ENCODE measurements at places on chromosomes 5 and 9.

DNA sequence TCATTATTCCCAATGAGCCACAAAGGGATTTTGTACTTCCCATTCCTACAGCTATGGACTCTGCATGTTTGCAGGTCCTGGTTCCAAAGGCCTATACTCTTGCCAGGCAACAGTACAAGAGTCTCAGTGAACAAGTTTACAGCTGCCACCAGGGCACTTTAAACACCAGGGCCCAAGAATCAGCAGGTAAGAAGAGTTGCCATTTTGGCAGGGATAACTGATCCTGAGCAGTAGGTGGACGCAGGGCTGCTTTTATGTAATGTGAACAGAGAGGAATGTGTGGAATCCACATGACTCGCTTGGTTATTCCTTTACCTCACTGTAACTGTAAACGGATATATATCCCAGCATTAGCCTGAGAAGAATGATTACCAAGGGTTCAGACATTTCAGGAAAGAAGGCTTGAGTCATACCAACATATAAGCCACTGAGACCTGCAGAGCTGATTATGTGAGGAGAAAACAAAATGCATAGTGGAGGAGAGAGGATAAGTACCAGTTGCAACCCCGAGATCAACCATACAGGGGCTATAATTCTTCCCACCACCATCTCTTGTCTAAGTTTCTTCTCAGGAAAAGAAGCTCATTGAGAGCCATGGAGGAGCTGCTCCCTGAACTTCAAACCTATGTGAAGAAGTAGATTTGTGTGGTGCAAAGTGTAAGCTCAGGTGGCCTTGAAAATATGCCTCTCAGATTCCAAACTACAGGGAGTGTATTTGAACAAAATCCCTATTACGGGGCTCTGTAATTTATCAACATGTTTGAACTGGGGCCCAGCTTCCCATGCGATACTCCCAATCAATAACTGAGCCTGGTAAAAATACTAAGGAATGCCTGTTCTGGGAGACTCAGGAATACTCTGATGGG lies 24.6 kb downstream of the RAPGEF6 start:
- no peak for DNase-seq

- no peak for DNase-seq
These were observed 155.0 kb downstream of the GLIS3 start for GRCh38 chr9:4144869-4145268.

GRCh38 chr9:131804826-131805225 lies 65.0 kb upstream of the RAPGEF1 start:
- no peak for DNase-seq

GRCh38 chr5:54848581-54848980 lies 136.8 kb downstream of the ESM1 start:
- no peak for DNase-seq

DNA sequence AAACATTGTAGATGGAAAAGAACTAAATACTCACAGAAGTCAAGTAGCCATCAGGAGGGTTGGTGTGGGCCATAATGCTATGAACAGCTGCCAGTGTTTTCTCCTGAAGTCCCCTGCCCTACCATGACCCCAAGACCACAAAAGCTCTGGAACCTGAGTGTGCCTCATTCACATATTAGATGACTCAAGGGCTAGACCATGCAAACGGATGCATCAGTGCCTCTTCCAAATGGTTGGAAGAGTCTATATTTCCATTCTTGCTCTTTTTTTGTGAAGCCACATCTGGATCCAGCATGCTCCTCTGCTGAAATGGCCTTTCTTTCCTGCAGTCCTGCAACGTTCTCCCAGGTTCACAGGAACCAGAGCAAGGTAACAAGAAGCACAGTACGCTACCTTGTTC lies 136.6 kb upstream of the EPB41L4A start:
- DNase-seq = no peak

DNA sequence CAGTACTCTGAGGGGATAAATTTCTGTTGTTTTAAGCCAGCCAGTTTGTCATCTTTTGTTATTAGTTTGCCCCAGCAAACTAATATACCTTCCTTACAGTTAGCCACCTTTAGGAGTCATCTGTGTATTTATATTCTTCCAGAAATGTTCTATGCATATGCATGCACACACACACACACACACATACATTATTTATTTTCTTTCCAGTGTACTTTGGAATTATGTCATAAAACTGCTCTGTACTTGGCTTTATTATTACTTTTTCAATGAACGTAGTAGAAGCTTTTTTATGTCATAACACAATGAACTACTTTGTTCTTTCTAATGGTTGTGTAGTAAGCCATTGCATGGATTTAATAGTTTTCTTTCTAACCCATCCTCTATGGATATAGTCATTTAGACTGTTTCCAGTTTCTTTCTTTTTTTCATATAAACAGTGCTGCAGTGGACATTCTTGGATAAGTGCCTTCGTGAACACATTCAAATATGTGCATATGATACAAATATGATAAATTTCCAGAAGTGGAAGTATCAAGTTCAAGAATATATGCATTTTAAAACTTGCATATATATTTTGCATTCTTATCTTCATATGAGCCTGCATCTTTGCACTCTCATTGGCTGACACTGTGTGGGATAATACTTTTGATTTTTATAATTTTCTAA lies 26.6 kb upstream of the DAB2 start:
- DNase-seq = no peak
